Renal cortical epithelial cell (primary cell): ENCODE measurements at places on chromosomes 4 and X.

GRCh38 chrX:43559644-43560043 lies 96.5 kb upstream of the MAOA start:
- no peak for DNase-seq

- DNase-seq = no peak
Observed at GRCh38 chrX:110153244-110153643, 150.3 kb downstream of the TMEM164 start.

GRCh38 chr4:126740687-126741086 lies 892.1 kb upstream of the INTU start:
- peak; percentile 50 for DNase-seq

GRCh38 chr4:19945979-19946380 lies 305.7 kb upstream of the SLIT2 start:
- peak; percentile 98 for DNase-seq

DNA sequence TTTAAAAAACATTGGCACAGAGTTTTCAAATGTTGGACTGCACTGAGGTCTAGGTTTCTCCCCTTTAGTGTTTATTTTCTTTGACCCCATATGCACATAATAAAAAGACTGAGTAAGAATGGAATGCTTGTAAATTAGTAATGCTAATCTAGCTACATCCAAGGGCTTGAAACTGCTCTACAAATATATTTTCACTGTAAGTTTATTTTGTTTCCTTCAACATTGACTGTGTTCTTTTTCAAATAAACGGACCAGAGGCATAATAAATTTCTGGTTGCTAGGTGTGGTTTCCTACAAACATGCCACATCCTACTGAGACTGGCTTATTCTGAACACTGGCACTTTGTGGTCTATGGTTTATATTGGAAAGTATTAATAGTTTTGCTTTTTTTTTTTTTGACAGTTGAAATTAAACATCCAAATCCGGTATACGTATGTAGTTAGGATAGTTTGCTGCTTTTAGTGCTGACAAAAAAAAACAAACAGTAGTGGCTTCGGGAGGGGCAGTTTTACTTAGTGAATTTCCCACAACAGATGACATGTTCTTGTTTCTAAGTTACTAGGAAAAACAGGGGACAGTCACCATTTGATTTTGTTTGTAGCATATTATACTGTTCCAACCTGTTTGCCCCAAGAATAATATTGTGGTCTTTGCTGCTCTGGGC lies 13.2 kb downstream of the CA5B start:
- peak; percentile 56 for DNase-seq

GRCh38 chr4:65482410-65482809 lies 187.9 kb downstream of the EPHA5 start:
- DNase-seq = peak; percentile 94

- DNase-seq = no peak
Observed at GRCh38 chr4:81343046-81343445, 128.0 kb upstream of the PRKG2 start.

GRCh38 chr4:24800325-24800895 lies 5.0 kb downstream of the SOD3 start:
- no peak for DNase-seq

GRCh38 chr4:82397527-82397926 lies 23.7 kb upstream of the HNRNPD start:
- DNase-seq = no peak

DNA sequence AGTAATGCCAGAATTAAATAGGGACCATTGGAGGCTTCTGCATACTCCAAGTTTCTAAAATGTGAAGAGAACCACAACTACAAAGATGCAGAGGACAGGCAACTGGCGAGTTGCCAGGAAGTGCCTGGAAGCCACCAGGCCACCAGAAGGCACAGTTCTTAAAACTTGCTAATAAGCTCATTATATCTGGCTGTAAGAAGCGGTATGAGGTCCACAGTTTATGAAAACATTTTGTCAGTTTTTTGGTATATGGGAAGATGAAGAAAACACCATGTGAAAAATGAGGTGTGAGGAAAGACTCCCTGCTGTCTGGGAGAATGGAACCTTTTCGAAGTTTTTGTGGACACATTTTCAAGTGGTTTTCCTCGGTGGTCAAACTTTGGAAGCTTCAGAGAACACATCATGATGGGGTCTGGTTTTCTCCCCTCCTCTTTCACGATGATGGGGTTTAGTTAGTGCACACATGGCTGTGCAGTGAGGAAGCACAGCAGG lies 202.7 kb downstream of the NR3C2 start:
- no peak for DNase-seq

GRCh38 chr4:76307660-76308014 lies 1.1 kb downstream of the STBD1 start:
- DNase-seq = no peak

DNA sequence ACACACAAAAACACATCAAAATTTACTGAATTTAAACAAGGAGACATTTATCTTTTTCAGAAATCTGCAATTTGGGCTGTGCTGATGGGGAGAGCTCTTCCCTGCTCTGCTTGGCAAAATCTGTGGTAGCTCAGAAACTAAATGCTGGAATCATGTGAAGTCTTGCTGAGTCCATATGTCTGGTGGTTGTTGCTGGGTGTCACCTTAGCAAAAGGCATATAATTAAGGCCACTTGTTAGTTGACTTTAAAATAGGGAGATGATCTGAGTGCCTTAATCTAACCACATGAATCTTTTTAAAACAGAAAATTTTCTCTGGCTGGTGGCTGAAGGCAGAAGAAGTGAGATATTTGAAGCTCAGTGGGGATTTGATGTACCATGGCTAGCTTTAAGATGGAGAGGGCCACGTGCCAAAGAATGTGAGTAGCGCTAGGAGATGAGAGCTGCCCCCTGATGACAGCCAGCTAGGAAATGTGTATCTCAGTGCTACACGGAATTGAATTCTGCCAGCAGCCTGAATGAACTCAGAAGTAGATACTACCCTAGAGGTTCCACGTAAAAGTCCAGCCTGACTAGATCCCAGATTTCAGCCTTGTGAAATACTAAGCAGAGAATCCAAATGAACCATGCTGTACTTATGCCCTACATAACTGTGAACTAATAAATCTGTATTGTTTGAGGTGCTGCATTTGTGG lies 7.6 kb upstream of the GUF1 start:
- no peak for DNase-seq

DNA sequence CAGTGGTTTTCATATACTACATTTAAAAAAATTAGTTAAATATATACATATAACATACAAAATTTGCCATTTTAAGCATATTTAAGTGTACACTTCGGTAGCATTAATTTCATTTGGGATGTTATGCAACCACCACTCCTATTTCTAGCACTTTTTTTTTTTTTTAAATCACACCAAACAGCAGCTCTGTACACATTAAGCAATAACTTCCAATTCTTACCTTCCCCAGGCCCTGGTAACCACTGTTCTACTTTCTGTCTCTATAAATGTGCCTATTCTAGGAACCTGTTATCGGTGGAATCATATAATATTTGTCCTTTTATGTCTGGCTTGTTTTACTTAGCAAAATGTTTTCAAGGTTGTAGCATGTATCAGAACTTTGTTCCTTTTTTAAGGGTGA lies 39.1 kb downstream of the TMEM164 start:
- DNase-seq = no peak

DNA sequence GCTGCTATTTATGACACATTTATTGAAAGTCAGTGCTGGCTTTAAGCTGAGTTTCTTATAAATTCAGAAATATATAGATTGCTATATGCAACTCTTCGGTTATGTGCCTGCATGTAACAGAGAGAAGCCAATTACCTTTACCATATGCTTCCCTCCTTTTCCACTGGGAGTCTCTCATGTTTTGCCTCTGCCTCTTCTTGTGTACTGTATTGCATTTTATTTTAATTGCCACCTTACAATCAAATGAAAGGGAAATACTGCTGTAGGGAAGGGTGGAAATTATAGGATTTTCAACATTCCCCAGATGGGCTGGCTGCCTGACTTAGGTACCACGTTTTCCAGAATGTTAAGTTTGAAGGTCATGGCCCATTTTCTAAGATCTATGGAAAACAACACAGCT lies 655.4 kb upstream of the SLIT2 start:
- no peak for DNase-seq

DNA sequence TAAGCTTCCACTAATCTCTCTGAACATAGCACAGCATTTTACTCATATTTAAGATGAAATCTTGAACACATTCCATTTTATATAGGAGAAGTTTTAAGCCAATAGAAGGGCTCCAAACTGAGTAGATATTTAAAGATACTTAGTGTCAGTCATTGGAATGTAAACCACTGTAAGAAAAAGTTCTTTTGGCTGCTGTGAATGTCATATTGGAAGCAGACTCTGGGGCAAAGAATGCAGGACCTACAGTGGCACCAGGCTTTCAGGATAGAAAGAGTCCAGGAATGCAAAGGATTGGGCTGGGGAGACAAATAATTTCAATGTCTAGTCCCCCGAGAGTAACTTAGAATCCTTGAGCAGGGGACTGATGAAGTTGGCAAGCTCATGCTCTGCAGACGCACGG lies 1047.7 kb downstream of the STIM2 start:
- DNase-seq = no peak

- peak; percentile 36 for DNase-seq
Observed at GRCh38 chrX:115533485-115533884, 27.5 kb upstream of the PLS3 start.

DNA sequence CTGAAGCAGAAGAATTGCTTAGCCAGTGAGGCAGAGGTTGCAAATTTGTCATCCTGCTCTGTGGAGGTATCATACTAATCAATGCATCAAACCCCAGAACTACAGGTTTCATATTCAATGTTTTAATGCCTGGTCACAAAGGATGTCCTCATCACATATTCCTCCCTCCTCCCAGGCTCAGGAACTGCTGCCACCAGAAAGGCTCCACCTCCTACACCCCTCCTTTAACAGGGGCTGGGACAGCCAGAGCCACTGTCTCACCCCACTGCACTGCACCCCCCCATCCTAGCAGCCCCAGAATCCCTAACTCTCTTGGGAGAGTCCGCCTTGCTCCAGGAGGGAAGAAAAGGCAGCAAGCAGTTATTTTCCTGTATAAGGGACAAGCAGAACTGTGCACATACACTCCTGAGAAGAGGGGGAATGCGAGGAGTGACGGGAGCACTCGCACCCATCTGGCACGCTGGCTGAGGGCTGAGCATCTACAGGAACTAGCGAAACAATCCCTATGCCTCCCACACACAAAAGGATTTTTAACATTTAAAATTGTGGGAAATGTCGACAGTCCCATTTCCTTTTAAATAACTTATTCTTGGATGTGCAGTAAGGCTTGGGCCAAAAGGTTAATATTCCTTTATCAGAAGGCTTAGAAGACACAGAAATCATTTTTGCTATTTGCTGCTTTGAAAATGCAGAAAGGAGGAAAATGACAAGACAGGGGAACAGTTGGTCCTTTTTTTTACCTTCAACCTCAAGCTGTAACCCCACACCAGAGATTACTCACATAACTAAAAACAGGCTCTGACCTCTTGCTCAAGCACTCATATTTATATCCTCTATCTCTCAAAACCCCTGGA lies 27.8 kb downstream of the CD99L2 start:
- no peak for DNase-seq

DNA sequence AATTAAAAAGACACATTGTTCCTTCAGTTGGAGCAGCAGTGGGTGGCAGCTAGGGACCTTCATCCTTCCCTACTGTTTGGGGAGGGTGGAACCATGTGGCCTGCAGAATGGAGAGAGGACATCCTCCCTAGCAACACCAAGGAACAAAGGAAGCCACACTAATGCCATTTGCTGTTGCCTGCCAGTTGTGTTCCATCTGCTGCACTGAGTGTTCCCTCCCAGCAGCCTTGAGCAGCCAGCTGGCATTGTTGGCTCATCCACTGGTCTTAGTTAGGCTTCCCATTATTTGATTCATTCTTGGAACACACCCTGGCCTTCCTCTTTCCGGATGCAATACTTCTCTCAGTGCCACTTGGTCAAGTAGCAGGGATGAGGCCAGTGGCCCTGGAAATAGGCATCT lies 25.0 kb upstream of the HMGB3 start:
- no peak for DNase-seq

DNA sequence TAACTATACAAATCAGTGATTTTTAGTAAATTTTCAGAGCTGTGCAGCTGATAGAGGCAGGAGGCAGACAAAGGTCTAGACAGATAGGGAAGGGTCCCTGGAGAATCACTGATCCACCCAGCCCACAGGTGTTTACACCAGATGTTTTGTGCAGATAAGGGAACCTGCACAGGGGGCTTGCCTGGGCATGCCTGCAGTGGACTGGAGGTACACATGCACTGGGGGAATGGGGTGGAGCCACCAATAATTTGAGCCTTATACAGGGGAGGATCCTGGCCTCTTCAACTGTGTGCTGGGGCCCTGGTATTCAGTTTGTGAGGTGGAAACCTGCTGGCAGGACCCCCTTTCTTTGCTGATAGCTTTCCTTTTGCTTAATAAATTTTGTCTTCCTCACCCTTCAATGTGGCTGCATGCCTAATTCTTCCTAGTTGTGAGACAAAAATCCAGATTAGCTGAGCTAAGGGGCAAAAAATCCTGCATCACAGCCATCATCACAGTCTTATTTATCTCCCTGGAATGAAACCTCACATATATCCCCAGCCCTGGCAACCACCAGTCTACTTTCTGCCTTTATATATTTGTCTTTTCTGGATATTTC lies 102.8 kb downstream of the KDM6A start:
- DNase-seq = no peak

DNA sequence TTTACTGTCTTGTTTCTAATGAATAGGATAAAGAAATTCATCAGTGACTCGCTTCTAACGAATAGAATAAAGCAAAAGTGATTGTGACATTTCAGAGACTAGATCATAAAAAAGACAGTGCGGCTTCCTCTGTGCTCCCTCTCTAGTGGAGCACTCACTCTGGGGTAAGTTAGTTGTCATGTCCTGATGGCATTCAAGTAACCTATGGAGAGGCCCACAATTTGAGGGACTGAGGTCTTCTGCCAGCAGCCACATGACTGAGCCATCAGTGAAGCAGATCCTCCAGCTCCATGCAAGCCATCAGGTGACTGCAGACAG lies 72.4 kb downstream of the YIPF6 start:
- DNase-seq = no peak

DNA sequence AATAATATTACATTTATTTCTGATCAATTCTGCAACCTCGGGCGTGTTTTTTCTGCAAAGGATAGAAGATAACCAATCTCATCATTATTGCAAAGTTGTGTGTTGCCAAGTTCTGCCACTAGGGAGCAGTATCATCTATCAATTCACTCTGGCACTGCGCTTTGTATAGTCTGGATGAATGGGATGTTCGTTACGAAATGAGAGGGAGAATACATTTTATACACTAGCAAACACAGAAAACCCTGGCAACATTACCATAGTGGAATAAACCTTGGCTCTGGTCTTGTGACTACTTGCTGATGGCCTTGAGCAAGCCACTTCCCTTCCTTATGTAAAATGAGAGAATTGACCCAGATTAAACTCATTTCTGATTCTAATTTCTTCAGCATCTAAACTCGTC lies 97.5 kb upstream of the ZNF518B start:
- peak; percentile 51 for DNase-seq

- no peak for DNase-seq
Observed at GRCh38 chr4:119647558-119647957, 19.0 kb upstream of the PDE5A start.

GRCh38 chr4:100095729-100096595 lies 94.3 kb downstream of the DDIT4L start:
- DNase-seq = peak; percentile 91

GRCh38 chrX:134588806-134589205 lies 69.5 kb downstream of the PLAC1 start:
- no peak for DNase-seq

- DNase-seq = no peak
Observed at GRCh38 chrX:22559506-22559905, 286.8 kb downstream of the CBLL2 start.
